ENCODE measurements at places on chromosomes 7 and 10.
A peak's percentile ranks its signal among the peaks of the same experiment; 100 is the strongest.

- no peak for DNase-seq
These were observed 670 bp upstream of the AGK start for GRCh38 chr7:141550386-141551093.

DNA sequence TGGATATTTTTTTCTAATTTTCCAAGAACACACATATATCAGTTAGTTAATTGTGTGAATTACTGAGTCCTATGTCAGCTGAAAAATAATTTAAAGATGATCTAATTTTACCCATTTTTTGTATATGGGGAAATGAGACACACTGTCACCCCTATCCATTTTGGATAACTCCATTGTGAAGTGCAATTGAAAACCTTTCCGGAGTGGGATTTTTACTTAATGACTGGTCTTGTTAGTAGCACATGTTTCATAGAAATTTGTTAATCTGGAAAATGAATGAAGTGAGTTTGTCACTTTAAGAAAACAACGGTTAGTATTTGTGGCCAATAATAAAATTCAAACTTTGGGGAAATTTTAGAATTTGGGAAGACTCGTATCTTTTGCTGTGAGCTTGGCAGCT lies 2.0 kb downstream of the GARS1 start:
- no peak for DNase-seq

DNA sequence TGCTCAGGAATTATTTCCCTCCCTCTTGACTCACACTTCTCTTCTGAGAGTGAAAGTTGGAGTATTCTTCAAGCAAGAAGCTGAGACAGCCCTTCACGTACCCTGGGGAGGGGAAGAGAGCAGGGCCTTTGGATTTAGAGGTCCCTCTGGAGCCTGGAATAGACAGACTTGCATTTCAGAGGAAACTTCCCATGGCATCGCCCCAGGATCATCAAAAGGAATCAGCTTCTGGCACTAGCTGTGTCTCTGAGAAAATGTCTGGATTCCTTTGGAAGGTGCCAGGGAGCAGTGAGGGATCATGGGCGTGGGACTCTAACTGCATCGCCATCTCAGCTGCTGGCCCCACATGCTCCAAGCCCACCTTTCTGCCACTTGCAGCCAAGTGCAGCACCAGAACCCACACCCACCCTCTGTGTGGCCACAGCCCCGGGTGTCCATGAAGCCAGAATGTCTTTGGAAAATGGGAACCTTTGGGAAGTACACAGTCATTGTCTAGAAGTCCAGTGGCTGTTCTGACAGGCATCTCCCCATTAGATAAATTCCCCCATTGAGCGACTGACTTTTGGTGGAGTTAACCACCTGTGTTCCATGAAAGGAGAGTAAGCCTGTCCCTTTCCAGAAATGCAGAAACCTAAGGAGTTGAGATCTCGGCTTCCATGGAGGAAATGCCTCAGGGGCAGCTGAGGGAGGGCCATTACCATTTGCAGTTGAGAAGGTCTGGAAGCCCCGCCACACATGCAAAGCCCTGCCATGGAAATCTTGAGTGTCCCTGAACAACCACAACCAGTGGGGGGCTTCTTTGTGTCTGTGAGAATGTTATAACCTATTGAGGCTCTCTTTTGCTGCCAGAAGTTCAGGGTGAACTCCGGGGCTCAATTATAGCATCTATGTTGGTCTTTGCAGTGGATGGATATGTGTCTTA lies 57.8 kb upstream of the GDF10 start:
- DNase-seq = no peak

- peak; percentile 71 for DNase-seq
These were observed 12.1 kb upstream of the TRUB1 start for GRCh38 chr10:114925587-114926586.

GRCh38 chr7:115933471-115933870 lies 97.1 kb downstream of the TFEC start:
- no peak for DNase-seq

GRCh38 chr7:78601728-78602127 lies 803.2 kb downstream of the PHTF2 start:
- DNase-seq = no peak

GRCh38 chr10:28387140-28387539 lies 84.3 kb upstream of the MPP7 start:
- DNase-seq = no peak

GRCh38 chr7:41744161-41744560 lies 41.3 kb upstream of the INHBA start:
- DNase-seq = no peak

DNA sequence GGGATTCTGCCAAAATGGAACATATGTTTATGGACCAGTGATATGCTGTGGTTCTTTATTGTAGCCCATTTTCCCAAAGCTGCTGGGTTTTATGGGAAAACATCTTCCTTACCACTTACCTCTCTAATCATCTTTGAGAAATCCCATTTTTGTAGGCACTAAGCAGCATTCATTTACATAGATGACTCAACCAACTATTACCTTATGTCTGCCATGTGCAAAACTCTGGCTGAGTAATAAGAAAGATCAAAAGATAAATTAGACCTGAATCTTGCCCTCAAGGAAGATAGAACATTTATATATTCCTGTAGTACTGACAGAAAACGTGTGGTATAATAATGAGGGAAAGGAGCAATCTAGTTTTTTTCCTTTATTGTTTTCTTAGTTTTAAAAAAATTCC lies 24.3 kb downstream of the CBLL1 start:
- no peak for DNase-seq

GRCh38 chr7:121744319-121744718 lies 128.6 kb upstream of the PTPRZ1 start:
- no peak for DNase-seq

DNA sequence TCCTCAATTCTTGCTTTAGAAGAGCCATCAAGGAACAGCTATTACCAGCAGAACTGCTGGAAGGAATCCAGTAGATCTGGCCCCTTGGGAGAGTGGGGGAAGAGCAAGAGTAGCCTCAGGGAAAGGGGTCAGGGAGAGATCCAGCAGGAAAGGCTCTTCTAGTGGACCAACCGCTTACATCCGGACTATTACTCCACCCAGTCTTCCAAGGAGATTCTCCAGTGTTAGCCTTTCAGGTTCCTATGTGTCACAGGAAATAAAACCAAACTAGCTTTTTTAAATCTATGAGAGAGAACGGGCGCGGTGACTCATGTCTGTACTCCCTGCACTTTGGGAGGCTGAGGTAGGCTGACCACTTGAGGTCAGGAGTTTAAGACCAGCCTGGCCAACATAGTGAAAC lies 34.3 kb downstream of the TET1 start:
- no peak for DNase-seq

- no peak for DNase-seq
These were observed 45.7 kb downstream of the COL28A1 start for GRCh38 chr7:7490003-7490402.

GRCh38 chr7:44046321-44047061 lies 2.0 kb downstream of the DBNL start:
- DNase-seq = peak; percentile 81

- no peak for DNase-seq
These were observed 632.5 kb upstream of the NRP1 start for GRCh38 chr10:33966946-33967345.

DNA sequence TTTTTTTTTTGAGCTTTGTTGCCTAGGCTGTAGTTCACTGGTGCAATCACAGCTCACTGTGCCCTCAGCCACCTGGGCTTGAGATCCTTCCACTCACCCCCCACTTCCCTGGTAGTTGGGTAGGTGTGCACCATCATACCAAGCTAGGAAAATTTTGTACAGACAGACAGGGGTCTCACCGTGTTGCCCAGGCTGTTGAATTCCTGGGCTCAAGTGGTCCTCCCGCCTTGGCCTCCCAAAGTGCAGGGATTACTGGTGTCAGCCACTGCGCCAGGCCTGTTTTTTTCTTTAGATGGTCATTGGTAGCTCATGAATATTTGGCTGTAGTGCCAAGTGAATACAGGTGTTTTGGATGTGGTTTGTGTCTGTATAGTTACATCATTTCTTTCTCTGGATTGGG lies 7.5 kb downstream of the COMTD1 start:
- no peak for DNase-seq

- no peak for DNase-seq
These were observed 92.1 kb downstream of the FOXL3 start for GRCh38 chr7:382043-382400.

DNA sequence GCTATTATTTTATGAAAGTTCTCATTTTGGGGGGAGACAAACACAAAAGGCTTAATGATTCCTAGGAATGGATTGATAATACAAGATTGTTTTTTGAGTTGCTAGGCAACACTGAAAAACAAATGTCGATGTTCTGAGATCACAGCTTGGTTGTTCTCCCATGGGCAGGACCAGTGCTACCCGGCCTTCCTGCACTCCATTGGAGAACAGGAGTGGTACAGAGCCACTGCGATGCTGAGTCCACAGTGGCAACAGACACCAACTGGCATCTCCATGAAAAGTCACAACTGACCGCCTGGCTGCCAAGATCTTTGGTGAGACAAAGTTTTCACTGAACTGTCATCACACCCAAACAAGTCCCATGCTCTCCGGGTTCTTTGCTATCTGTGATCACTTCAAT lies 68.9 kb upstream of the NMT2 start:
- DNase-seq = no peak

- peak; percentile 52 for DNase-seq
These were observed 6.0 kb downstream of the MBLAC1 start for GRCh38 chr7:100132697-100133151.

- DNase-seq = no peak
These were observed 41.2 kb upstream of the ACSL5 start for GRCh38 chr10:112332509-112333228.

GRCh38 chr10:48590945-48591344 lies 13.9 kb downstream of the ARHGAP22 start:
- no peak for DNase-seq

GRCh38 chr7:138887085-138887710 lies 89.2 kb upstream of the ATP6V0A4 start:
- DNase-seq = no peak

- no peak for DNase-seq
These were observed 593 bp upstream of the CUX1 start for GRCh38 chr7:101816595-101817470.

Measured in stimulated activated naive B cell treated with anti-CD40 and anti-IgM and Interleukin-4, amounts not matched to agents 10 μg/mL and 1 μg/mL and 100 μg/mL, for 72 hours (primary cell).